Left renal pelvis (tissue), 4 donors: ENCODE measurements at places on chromosomes 6 and 20. TPM values are rescaled to one million over a fixed set of nuclear protein-coding genes. Genes with fewer than 3 reads are reported as not detected.

GRCh38 chr6:22394691-22395090 is 97.9 kb upstream of the PRL start:
- no peak for DNase-seq

GRCh38 chr6:149273318-149273717 is 44.2 kb upstream of the TAB2 start:
- DNase-seq, result no peak

DNA sequence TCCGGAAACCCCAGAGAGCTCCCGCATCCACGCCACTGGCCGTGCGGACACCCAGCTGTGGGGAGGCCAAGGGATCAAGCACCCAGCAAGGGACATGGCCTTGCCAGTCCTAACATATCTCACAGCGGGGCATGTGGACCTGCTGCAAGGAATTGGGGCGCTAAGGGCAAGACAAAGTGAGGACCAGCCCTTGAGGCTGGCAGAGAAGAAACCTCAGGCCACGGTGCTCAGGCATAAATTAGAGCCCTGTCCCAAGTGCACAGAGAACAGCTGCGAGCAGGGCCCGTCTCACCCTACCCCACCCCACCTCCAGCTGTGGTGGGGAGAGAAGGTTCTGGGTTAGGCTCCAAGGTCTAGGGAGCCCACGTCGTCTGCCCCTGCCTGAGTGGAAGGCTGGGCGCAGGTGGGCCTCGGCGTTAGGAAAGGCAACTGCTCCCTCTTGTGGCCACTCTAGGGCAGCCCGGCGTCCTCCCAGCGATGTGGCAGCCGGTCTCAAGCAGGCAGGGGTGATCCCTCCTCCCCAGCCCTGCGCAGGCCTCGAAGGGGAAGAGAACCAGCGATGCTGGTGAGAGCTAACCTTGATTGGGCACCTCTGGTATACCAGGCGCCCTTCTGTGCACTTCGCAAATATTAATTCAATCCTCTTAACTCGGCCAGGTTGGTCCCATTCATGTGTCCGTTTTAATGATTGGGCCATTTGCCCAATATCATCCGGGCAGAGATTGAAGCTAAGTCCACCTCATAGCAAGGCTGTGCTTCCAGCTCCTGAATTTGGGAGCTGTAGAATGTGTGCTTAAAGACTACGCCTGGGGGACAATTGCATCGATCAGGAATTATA is 235.8 kb downstream of the NFATC2 start:
- DNase-seq, result no peak

DNA sequence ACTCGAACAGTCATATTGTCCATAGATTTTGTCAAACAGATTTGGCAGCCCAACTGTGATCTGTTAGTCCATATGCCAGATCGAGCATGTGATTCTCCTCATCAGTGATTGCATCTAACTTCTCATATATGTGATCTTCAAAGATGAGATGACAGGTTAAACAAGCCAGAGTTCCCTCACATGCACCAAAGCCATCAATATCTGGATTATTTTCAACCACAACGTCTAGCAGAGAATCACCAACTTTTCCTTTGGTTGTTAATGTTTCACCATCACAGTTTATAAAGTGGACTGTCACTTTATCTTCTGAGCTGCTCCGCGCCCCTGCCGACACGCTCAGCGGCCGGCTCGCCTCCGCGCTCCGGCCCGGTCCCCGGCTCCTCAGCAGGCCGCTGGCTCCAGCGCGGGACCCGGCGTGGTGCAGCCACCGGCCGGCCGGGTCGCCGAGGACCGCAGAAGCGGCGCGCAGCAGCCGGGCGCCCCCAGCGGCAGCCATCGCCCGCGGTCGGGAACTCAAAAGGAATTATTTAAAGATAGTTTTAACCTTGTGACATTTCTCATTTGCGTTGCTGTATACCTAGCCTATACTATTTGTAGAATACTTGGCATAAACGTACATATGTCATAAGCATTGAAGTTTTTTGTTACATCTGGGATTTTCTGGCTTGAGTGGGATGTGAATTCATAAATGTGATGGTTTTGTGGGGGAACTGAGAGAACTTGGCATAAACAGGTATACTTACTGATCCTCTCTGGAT is 40.1 kb upstream of the DYNLRB1 start:
- peak; percentile 8 for DNase-seq

GRCh38 chr6:446418-447366 is 55.1 kb downstream of the IRF4 start:
- DNase-seq, result no peak

DNA sequence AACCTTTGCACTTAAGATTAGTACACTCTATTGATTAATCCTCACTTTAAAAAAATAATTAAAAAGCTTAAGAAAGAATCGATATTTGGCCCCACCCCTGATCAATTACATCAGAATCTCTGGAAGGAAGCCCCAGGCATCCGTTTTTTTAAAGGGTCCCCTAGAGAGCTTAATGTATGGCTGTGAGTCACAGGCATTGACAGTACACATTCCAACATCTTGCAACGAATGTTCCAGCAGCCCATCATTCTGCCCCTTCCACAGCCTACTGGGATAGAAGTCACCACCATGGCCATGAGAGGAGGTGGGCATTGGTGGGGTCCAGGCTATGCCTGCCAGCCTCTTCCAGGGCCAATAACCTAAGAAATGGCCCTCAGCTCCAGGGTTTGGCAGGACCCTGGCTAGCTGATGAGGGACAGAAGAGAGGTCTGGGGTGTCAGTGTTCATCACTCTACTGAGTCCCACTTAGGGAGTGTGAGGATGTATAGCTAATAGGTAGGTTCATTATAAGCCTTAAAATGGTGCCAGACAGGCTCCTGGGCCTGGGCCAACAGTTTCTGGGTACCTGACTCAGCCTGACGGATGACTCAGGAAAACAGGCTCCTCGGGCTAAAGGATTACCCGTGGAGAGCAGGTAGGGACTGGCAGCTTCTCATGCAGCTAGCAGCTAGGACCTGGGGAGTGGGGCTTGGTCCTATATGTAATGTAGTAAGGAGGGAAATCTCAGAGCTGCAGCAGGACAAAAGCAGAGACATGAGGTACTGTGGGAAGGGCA is 40.4 kb downstream of the MDGA1 start:
- DNase-seq, result no peak

- no peak for DNase-seq
These were observed 860 bp upstream of the TMEM14C start for GRCh38 chr6:10721850-10722569.

The TPBG gene
- 27.2 TPM for polyA plus RNA-seq
